ENCODE measurements at places on chromosomes 16 and 17.
A peak's percentile ranks its signal among the peaks of the same experiment; 100 is the strongest.

- no peak for DNase-seq
These were observed 32.6 kb downstream of the KCNJ2 start for GRCh38 chr17:70201872-70202419.

DNA sequence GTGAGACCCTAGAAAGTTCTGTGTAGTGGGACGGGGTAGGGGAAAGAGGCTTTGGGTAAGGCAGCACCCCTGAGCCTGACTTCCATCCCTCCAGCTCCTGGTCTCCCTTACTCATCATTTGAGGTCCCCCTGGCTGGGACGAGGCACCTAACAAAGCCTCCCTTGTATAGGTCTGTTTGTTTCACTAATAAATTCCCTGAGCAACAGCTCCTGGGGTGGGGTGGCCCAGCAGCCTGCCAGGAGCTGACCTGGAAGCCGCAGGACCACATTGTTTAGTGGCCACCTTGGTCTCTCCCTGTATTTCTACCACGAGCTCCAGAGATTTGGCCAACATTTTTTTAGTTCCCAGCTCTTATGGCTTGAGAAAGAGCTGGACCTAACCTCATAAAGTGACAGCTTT, 7.2 kb downstream of the PRR15L start:
- DNase-seq, result no peak

DNA sequence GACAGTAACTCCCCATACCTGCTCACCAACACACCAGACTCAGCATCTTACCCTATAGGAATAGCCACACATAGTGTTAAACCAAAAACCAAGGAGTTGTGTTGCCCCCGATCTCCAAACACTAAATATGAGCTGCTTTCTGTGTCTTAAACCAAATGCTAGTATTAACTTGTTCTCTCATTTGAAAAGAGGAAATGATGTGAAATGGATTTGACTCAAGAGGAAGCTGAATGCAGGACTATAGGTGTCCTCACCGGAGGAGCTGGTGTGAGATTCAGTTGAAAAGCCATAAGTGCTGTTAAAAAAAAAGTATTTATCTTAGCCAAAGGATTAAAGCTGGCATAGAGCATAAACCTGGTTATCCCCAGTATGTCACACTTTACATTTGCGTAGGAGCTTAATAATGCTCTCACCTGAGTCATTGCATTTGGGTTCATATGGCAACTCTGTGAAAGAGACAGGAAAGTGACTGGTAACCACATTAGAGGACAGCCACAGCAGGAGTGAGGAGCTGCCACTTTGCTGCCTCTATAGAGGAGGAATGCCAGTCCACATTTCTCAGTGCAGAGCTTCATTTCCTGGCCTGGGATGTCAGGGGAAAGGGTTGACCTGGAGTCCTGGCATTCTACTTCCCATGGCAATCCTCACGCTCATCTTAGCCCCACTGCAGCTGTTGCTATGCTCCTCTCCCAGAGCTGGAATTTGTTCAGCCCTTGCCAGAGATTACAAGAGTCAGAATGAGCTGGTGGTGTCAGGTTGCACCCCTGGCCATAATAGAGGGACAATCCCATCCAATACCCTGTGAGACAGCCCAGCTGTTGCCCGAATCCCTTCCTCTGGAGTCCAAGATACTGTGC, 143.3 kb upstream of the ANKFN1 start:
- no peak for DNase-seq

- no peak for DNase-seq
These were observed 52.6 kb upstream of the CDH8 start for GRCh38 chr16:62088731-62089410.

DNA sequence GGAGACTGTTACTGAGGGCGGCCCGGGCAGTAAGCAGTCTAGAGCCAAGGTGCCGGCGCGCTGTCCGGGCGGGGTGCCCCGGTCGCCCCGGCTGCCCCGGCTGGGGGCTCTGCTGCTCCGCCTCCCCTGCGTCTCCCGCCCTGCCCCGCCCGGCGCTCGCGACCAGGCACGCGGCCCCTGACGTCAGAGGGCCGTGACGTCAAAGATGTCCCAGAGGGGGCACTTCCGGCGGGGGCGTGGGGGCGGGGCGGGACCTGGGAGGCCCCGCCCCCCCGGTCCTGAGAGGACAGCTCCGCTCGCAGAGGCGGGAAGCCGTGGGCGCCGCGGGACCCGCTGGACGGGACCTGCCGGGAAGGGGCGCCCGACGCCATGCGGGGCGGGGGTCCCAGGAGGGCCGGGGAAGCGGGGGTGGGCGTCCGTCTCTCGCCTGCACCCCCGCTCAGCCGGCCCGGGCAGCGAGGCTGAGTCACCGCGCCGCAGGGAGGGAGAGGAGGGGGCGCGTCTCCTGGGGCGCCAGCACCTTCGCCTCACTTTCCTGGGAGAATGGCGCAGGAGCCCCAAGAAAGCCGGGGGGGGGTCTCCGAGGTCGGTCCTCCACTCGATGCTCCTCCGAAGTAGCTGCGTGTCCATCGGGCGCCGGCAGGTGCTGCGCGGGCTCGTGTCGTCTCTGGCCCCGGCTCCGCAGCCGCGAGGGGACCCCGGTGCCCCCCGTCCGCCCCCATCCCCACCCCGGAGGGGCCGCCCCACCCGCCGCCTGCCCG, 4.4 kb upstream of the HIC1 start:
- peak; percentile 64 for DNase-seq

- peak; percentile 75 for DNase-seq
These were observed 15.2 kb downstream of the GALK1 start for GRCh38 chr17:75749545-75750389.

DNA sequence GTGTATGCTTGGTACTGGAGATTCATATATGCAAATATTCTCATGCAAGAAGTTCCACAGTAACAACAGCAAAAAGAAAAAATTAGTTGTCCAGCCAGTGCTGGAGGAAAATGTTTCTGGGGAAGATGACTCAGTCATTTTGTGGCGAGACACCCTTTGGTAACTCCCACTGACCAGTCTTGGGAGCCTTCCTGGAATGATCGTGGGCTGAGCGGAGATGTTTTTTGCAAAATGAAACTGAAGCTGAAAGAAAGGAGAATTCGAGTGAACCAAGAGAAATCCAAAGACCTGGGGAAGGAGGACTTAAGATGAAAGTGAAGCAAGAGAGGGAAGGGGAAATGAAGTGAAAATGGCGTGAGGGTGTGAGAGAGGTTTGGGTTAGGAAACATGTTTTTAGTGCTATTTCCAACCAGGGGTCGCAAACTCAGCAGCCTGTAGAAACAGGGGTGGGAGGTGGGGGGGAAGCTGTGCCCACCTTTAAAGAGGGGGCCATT, 5.2 kb downstream of the ITPRIPL2 start:
- DNase-seq, result no peak

DNA sequence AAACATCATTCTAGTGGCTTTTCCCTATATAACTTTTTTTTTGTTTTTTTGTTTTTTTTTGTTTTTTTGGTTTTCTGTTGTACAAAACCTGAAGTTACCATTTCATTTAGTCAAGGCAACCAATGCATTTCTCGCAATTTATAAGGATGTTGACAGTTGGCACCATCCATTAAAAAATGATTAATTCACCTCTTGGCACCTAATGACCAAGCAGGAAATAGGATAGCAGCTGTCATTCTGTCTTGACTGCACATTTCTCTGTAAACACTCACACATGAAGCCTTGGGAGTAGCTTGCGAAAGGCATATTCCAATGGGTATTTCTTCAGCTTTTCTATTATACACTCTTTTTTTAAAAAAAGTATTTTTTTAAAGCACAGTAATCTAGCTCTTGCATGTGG, 77.5 kb downstream of the SYCE1L start:
- no peak for DNase-seq

Data from MM.1S (cell line).